ENCODE measurements at places on chromosomes 3 and 15.

- peak; percentile 80 for DNase-seq
Observed at GRCh38 chr15:89362203-89363101, 27.8 kb upstream of the POLG start.

DNA sequence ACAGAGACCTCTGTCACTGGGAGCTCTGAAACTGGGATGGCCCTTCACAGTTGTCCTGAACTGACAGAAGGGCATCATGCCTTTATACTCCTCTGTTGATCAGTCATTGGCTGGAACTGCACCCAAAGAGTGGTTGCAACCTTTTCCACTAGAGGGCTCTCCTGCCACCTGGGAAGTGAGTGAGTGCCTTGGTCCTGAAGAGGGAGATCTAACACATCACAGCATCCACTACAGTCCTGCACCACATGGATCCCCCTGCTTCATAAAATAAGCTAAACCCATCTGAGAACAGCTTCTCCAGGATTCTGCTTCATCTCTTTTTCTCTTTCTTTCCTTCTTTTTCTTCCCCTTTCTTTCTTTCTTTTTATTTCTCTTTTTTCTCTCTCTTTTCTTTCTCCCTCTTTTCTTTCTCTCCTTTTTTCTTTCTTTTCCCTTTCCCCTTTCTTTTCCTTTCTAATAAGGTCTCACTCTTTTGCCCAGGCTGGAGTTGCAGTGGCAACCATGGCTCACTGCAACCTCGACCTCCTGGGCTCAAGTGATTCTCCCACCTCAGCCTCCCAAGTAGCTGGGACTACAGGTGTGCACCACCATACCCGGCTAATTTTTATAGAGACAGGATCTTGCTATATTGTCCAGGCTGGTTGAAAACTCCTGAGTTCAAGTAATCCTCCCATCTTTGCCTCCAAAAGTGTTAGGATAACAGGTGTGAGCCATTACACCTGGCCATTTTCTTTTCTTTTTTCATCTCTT is 42.8 kb upstream of the RAF1 start:
- DNase-seq, result peak; percentile 88

- DNase-seq, result peak; percentile 56
Observed at GRCh38 chr3:66485291-66485968, 15.4 kb downstream of the LRIG1 start.

DNA sequence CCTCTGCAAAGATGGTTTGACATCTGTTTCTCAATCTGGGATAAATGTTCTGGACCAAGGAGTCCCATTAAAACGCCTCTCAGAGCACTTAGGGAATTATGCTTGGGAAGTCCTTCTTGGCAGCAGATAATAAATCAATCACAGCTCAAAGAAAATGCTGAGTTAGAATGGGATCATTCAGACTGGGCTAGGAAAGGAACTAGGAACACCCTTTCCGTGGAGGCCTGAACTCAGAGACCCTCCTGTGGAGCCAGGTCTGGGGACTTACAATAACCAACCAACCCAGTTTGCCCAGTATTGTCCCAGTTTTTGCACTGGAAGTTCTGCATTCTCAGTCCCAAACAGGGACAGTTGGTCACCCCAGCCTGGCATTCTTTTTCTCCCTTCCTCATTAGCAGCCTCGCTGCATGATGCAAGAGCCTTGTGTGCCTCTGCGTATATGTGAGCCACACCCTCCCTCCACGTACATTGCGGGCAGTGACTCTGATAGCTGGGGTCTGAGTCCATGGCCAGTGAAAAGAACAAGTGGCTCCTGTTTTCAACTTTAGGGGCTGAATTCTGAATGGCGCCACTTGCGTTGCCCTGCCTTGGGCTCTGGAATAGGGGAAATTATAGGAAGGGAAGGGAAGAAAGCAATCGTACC is 88.7 kb downstream of the SEMA5B start:
- no peak for DNase-seq

DNA sequence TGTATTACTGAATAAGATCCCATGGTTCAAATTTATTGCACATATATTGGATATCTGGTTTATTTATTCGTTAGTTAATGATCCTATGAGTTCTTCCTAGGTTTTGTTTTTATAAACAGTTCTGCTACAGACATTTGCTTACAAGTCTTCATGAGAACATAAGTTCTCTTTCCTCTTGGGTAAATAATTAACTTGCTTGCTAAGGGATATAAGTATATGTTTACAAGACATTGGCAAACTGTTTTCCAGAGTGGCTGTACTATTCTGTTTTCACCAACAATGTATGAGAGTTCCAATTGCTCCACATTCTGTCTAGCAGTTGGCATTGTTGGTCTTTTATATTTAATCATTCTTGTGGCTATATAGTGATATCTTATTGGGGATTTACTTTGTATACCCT is 341.8 kb upstream of the GBE1 start:
- DNase-seq, result no peak

All from NCI-H524 (cell line).